ENCODE measurements at places on chromosomes 2 and 18. TPM values are rescaled to one million over a fixed set of nuclear protein-coding genes. Genes with fewer than 3 reads are reported as not detected.

The SCN1A gene
- total RNA-seq, result not detected

- no peak for DNase-seq
Observed at GRCh38 chr2:36965206-36965605, 1.1 kb downstream of the STRN start.

The LONRF2 gene
- 3.3 TPM for total RNA-seq

DNA sequence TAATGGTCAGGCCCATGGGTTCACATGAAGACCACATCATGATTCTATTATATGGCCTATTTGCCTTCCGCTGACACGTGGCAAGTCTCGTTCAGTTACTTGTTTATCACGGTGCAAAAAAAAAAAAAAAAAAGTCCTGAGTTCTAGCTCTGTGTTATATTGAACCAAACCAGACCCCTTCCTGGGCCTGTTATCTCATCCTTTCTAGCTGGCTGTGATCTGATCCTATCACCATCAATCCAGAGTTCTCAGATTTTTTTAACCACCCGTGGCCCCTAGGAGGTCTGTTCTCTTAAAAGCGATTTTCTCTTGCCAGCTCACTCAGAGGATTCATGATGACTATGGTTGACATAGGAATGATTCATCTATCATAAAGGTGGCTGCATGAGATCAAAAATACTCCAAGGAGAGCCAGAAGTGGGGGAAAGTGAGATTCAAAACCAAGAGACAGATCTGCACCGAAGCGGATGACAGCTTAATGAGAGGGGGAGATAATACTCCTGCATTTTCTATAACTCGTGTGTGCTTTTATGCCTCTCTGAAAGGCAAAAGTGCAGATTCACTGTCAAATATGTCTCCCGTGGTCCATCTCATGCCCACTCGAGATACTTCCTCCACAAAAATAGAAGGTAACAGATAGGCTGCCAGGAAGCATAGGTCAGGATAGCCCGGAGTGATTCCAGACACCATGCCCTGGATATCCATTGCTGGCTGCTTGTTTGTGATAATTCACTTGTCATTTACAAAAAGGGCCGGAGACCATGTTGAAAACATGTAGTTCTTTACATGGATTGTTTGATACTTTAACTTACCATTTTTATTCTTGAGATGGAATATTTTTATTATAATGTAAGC is 505.7 kb upstream of the KLHL29 start:
- no peak for DNase-seq

The SRSF7 gene
- total RNA-seq, result 67.6 TPM

DNA sequence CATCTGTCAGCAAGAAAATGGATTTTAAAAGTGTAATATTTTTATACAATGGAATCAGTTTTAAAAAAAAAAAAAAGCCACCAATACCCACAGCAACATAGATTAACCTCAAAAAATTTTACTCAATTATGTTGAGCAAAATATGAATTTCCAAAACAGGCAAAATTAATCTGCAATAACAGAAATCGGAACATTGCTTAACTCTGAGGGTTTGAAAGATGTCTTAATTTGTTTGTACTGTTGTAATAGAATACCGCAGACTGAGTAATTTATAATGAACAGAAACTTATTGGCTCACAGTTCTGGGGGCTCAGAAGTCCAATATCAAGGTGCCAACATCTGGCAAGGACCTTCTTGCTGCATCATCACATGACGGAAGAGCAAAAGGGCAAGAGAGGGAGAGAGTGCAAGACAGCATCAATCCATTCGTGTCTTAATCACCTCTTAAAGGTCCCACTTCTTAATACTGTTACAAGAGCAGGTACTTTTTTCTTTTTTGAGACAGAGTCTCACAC is 31.8 kb upstream of the TNFAIP6 start:
- no peak for DNase-seq

GRCh38 chr18:9334973-9335696 is 562 bp downstream of the TWSG1 start:
- no peak for DNase-seq

DNA sequence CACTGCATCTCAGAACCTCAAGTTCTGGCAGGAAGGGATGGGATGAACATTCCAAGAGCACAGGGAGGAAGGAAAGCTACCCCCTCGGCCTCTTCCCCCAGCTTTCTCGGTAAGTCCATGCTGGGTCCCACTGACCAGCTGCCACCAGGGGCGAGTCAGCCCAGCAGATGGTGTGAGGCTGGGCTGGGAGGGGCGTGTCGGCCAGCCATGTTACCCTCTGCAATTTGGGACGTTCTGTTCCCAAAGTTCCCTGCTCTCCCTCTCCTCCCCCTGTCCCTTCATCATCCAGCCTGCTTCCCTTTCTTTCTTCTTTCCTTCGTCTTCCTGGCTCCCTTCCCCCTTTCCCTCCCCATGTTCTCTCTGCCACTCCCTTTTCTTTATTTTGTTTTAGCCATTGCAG is 74.3 kb upstream of the TNP1 start:
- DNase-seq, result no peak

- DNase-seq, result no peak
Observed at GRCh38 chr2:214038186-214038585, 372.7 kb upstream of the VWC2L start.

The ANKRD29 gene
- total RNA-seq, result 0.27 TPM

DNA sequence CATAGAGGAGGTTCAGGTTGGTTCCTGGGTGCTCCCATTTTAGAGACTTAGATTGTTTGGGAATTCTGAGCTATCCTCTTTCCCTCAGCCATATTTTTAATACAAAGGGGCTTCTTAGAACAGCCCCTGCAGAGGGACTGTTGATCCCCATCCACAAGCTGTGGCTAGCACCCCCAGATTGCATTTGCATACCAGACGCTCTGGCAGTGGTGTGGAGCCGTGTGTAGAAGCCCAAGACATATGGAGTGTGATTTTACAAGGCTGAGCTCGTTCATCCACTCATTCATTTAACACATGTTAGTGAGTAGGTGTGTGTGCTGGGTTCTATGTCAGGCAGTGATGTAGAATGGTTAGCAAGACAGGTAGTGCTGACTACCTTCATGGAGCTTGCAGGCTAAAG is 166.7 kb upstream of the BOD1L2 start:
- no peak for DNase-seq

- DNase-seq, result no peak
Observed at GRCh38 chr2:198347946-198348345, 543.6 kb downstream of the PLCL1 start.

DNA sequence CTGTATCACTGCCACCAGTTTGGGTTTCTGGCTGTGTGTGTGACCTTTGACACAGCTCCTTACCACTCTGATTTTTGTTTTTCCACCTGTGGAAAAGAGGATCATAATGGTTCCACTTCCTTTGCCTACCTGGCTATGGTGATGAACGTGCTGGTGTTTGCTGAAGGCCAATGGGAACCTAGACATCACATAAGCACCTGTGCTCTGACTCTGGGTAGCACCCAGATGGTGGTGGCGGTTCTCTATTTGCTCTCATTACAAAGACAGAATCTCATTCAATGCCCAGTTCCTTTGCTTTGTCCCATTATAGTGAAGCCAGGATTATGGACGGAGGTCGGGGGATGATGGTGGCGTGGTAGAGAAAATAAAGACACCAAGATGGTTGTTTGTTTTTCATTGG is 121.2 kb upstream of the GATA6 start:
- DNase-seq, result no peak

The IL36G gene
- total RNA-seq, result not detected

DNA sequence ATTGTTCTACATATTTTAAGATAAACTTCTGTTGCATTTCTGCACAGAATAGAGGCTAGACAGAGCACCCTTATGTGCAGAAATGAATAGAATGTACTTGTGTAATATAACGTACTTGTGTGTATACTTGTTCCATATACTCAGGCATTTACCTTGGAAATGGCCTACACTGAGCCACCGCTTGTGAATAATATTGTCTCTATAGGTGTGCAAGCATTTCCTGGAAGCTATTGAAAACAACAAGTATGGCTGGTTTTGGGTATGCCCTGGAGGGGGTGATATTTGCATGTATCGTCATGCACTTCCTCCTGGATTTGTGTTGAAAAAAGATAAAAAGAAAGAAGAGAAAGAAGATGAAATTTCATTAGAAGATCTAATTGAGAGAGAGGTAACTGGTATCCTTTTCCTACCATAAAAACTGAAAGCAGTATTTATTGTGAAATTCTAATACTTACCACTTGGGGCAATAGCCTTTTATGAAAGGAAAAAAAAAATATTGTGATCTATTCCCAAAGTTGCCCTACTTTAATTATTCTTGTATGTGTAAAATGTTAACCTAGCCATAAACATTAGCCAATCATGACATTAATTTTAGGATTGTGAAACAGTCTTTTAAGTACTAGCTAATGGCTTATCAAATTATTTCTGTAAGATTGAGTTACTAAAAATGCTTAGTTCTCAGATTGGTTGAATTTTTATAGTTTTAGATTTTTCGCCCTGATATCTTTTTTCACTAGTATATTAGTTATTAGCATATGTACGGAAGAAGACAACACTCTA is 18.0 kb downstream of the ZC3H15 start:
- DNase-seq, result no peak

The RGPD4 gene
- not detected for total RNA-seq

The POTEE gene
- total RNA-seq, result not detected

DNA sequence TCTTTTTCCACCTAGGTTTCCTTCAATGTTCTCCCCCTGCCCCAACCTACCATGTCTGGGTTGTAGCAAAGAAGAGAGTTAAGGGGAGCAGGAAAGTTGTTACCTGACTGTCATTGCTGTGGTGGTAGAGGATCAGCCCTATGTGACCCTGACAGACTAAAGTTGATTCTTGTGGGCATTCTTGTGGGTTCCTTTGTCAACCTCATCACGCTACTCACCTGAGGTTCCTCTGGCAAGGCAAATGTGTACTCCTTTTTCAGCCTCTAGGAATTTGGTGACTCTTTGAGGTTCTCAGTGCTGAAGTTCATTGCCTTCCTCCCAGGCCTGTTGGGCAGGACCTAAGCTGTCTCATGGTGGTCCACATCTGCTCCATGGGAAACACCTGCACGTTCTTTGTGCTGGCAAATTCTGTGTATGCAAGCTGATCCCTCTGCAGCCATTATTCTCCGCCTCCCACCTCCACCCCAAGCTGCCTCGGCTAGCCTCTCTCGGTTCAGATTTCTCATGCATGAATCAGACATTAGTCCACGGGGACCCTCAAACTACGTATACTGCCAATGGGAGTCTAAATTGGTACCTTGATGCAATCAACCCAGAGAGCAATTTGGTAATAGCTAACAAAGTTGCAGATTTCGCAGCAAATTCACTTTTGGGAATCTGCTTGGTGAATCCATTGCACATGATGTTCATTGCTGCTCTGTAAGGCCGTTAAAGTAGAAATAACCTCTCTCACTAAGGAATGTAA is 1.5 kb upstream of the GMCL1 start:
- DNase-seq, result no peak

- DNase-seq, result no peak
Observed at GRCh38 chr18:76821875-76822505, 367 bp upstream of the ZNF236 start.

DNA sequence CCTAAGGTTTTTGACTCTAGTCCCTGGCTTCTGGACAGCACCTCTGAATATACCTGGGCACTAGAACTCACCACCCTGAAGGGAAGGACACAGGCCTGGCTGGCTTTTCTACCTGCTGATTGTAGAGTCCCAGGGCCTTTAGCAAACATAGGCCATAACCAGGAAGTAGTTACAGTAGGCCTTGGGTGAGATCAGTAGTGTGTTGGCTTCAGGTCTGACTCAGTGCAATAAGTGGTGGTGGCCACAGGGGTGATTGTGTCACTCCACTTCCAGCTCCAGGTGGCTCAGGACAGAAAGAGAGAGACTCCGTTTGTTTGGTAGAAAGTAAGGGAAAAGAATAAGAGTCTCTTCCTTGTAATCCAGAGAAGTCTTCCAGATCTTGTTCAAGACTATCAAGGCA is 101.7 kb upstream of the LGALSL start:
- DNase-seq, result no peak

The DSEL gene
- 7.1 TPM for total RNA-seq

The CNTNAP5 gene
- total RNA-seq, result not detected

DNA sequence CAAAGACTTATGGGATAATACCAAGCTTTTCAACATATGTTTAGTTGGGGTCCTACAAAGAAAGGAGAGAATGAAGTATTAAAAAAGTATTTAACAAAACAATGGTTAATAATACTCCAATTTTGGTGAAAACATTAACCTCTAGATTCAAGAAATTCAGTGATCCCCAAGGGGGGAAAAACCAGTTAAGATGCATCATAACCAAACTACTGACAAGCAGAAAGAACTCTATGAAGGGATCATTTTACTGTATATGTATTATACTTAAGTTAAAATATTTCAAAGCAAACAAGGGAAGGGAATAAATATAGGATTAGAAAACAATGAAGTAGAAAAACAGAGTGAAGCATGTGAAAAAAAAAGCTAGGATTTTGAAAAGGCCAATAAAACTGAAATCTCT is 8.7 kb downstream of the CNRIP1 start:
- DNase-seq, result no peak

The FAM237A gene
- not detected for total RNA-seq

DNA sequence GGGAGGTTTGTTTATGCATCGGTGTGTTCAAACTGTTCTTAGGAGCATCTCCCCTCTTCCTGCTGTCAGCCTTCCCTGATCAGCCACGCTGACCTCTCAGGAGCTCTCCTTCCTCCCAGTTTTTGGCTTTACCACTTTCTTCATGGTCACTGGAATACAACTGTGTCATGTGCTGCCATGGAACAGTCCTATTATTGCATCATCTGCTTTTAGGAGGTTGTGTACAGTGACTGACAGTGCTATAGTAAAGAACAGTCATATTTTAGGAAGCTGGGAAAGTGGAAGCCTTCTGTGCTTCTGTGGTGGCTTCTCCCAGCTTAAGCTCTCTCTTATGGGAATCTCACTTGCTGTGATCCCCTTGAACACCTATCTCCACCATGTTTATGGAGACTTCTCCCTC is 165.5 kb downstream of the TPGS2 start:
- DNase-seq, result no peak

- DNase-seq, result no peak
Observed at GRCh38 chr2:39390216-39390615, 46.9 kb downstream of the MAP4K3 start.

GRCh38 chr2:207925601-207926000 is 99.7 kb downstream of the PLEKHM3 start:
- DNase-seq, result no peak

GRCh38 chr18:394987-395362 is 105.5 kb downstream of the COLEC12 start:
- DNase-seq, result peak; percentile 28

- DNase-seq, result no peak
Observed at GRCh38 chr2:212535996-212536816, 2.4 kb downstream of the ERBB4 start.

GRCh38 chr2:24827321-24828237 is 34.4 kb downstream of the CENPO start:
- DNase-seq, result peak; percentile 37

GRCh38 chr2:138906549-138906948 is 126.4 kb upstream of the NXPH2 start:
- no peak for DNase-seq

The TBR1 gene
- total RNA-seq, result 0.08 TPM

GRCh38 chr2:206614811-206615210 is 27.5 kb upstream of the FAM237A start:
- no peak for DNase-seq

GRCh38 chr2:109597283-109597682 is 16.5 kb downstream of the SEPTIN10 start:
- DNase-seq, result no peak
